ENCODE measurements at places on chromosomes 7 and 10.

DNA sequence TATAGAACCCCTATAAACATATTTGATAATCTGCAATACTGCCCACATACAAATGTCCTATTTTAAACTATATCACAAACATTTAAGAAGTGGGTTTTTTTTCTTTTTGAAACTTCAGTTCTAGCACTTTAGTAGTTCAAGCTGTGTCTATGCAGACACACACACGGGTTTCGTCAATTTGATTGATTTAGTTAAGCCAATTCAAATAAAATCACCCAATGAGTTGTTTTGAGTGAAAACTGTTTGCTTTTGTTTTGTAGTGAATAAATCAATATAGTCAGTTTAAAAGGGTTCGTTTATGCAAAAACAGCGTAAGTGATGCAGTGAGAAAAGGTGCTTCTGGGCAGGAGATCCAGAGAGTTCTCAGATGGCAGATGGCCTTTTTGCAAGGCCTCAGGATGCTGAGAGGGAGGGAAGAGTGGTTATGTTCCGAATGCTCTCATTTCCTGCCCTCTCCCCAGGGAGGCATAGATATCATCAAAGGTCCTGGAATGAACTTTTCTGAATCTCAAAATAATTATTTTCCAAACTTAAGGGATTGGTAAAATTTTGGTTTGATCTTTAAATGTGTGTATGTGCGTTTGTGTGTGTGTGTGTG is 102.7 kb downstream of the AGMO start:
- DNase-seq = no peak

GRCh38 chr10:11355592-11355991 is 255.9 kb downstream of the USP6NL start:
- DNase-seq = no peak

- DNase-seq = no peak
Observed at GRCh38 chr10:100886091-100886490, 26.7 kb upstream of the SLF2 start.

DNA sequence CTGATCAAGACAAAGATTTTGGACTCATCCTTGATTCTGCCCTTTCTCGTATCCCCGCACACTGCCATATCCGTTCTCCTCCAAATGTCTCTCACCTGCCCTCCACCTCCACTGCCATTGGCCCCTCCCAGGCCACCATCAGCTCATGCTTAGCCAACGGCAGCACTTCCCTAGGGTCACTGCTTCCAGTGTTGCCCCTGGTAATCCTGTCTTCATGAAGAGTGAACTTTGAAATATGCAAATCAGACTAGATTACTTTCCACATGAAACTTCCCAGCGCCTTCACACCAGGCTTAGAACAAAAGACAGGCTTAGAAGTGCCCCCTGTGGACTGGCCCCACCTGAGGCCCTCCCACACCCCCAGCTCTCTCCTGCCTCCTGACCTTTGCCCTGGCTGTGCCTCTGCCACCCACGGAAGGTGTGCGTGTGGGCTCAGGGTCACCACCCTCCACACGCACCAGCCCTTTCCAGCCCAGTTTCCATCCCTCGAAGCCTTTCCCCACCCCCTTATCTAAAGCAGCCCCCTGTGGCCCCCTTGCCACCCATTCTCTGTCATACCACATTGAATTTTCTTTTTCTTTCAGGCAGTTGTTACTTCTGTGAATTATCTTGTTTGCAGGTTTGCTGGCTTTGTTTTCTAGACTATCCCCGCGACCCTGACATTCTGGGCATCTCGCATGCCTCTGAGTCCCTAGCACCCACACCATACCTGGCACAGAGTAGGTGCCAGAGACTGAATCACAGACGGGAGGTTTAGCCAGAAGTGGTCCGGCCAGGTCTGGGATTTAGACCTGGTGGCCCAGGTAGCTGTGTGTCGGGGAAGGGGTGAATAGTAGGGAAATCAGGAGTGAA is 26.8 kb upstream of the C10orf53 start:
- DNase-seq = no peak

- no peak for DNase-seq
Observed at GRCh38 chr10:58706836-58707235, 194.2 kb downstream of the BICC1 start.

DNA sequence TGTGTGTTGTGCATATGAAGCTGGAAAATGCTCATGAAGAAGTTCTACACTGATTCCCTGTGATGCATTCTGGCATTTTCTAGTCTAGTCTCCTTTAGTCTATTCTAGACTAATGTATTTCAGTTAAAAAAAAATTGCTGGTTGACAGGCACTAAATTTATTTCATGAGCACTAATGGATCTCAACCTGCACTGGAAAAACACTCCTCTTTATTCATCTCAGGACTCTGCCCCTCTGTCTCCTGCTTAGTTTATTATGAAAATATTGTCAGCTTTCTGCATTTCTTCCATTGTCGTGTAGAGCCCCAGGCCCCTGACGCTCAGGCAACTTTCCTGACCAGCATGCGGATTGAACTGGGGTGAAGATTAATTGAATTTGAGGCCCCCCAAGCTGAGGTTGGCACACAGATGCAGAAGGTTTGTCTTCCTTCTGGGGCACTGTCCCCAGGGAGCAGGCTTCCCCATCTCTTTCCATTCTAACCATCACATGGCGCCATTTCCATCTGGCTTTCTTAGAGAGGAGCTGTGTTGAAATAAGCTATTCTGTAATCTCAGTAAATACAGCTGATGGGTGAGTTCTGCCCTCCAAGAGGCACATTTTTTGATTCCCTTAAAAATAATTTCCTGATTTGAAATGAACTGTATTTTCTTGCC is 128.7 kb downstream of the INSYN2A start:
- DNase-seq = no peak

- no peak for DNase-seq
Observed at GRCh38 chr7:88681682-88682081, 77.8 kb upstream of the ZNF804B start.

DNA sequence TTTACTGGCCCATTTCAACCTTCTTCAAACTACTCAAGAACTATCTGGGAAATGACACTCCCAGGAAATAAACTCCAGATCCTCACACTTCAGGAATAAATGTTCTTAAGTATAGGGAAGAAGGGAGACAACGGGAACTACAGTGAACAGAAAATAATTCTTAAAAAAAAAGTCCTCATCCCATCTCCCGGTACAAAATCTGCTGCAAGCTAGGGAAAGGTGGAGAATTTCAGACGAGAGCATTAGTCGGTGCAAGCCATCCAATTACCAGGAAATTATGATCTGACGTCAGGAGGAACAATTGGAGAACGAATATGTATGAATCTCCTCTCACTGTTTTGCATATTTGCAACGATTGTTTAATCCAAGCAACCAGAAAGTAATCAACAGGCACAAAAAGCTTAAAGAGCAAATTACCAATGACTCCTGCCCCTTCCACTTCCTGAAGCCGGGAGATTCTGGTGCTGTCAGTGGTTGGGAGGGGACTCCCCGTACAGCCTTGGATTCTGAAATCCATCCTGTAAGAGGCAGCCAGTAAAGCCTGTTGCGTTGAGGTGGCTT is 15.1 kb upstream of the GATA3 start:
- DNase-seq = no peak

DNA sequence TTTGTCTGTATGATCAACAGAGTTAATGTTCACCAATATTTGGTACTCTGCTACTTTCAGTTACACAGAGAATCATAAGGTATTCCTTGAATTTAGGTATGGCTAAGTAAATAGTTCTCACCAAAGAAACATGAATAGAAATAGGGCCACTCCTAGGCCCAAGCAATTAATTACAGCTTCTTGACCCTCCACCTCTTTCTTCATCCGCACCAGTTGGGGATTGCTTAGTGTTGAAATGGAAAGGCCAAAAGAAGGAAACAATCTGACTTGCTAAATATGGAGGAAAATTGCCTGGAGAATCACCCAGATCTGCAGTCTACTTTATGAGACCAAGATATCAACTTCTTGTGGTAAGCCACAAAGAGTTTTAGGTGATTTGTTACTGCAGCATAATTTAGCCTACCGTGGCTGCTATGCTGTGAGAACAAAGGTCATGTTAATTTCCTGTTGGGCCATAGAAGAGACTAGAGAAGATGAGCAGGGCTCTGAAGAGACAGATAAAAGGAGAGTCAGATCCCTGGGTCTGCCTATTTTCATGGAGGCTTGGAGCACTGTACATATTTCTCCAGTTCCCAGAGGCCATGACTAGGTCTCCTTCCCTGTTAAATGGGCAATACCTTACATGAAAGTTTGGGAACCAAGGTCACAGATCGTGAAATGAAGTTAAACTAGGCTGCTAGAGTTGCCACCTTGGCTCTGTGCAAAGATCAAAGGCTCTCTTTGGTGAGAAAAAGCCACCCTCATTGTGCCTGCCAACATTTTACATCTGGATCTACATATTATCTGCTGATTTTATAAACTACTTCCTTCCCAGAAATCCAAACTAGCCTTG is 93.3 kb upstream of the GDF10 start:
- DNase-seq = no peak
